GOT3 (cell line): ENCODE measurements at places on chromosomes 3 and 15.
A peak's percentile ranks its signal among the peaks of the same experiment; 100 is the strongest.

DNA sequence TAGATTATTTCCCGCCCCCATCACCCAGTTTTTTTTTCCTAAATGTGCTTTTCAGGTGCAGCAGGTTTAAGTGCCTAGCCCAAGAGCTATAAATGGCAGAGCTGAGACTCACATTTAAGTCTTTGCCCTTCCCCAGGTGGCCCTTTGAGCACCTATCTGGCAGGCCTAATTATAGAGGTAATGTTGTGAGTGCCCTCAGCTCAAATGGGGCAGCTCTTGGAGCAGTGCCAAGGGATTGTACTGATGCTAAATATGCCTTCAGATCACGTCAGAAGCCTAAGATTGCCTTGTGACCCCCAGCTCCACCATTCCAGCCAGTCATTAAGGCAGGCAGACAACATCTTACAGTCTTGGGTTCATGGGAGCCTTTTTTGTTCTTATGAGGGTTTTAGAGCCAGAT is 159.5 kb downstream of the RPLP1 start:
- DNase-seq = no peak

DNA sequence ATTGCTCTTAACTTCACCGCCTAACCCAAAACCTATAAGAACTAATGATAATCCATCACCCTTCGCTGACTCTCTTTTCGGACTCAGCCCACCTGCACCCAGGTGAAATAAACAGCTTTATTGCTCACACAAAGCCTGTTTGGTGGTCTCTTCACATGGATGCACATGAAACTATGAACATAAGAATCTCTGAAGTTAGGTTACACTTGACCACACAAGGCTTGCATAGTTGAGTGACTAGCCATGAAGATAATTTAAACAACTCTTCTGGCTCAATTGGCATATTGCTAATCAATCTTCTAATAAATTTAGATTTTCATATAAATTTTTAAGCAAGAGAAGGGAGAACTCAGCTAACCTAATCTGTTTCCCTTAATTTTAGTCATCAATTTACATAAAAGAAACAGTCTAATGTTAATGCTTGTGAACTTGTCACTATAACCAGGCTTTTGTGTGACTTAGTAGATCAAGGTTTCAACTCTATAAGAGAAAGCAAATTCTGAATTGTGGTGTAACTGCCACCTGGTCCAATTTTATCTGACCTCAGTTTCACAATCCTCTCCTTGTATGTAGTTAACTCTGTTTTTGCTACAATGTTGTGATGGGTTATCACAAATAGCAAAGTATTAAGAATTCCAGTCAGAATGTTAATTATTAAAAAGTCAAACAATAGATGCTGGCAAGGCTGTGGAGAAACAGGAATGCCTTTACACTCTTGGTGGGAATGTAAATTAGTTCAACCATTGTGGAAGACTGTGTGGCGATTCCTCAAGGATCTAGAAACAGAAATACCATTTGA is 82.0 kb downstream of the HHLA2 start:
- no peak for DNase-seq

DNA sequence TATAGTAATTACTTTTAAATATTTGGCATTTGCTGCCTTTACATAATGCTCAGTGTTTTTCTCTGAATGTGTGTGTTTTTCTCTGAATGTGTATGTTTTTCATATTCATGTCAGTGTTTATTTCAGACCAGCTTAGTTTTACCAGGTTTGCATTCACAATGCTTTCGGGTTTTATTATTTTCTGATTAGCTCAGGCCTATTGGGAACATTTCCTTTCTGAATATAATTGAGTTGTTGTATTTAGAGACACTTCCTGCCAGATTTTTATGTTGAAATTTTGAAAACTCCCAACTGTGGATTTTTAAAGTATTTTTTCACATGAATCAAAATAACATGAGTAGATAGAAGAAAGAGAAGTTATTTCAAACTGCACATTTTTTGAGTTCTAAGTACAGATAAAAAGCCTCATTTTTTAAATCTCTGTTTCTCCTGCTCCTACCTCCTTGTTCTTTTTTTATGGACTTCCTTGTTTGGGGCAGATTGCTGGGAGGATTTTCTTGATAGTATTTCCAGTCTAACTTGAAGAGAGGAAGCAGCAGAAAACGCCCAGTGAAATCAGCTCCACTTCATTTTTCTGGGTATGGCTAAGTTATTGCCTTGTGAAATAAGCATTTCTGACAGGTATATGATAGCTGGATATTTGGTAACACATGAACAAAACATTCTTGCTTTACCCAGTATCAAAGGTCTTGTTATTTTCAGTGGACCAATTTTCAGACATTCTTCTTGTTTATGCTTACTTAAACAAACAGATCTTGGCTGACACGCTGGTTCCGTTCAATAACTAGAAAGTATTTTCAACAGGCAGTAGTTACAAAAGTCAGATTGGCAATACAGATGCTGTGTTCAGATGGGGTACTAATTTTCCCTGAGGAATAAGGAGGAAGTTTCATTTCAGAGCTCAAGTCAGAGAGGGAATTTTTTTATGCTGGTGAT is 70.7 kb downstream of the RIOX2 start:
- DNase-seq = no peak

GRCh38 chr3:184154885-184155643 is at the start of gene DVL3:
Gene DVL3, plus strand, starts transcription at chr3:184155377. Its CDS starts 259 bp downstream, at chr3:184155636.
- peak; percentile 64 for DNase-seq

GRCh38 chr3:140756240-140757016 is 78.6 kb downstream of the TRIM42 start:
- DNase-seq = no peak

DNA sequence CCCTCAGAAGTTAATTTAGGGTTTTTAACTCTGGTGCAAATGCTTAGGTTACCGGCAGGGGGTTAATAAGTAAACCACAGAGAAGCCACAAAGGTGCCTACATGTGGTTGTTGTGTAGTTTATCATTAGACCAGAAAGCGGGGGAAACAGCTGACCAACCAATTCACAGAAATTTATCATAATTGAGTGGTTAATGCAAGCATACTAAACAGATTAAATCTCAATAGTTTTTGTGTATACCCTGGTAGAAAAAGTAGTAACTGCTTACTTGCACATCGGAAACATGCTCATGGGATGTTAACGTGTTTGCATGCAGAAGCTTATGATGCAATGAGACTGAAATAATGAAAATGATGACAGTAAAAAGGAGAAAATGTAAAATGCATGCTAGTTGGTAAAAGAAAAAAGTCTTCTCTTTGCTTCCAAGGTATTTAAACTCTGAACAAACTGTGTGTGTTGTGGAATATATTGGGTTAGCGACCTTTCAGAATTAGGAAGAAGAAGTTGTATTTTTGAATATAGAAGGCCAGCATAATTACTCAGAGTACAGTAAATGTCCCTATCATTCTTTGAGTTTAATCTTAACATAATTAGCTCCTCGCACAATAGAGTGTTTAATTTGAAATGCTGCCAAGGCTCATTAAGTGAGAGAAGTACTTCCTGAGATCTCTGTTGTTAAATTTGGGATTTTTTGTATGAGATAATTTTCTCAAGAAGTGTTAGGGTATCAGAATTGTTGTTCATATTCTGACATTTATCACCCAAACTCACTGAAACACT is 316.2 kb downstream of the PTPRG start:
- no peak for DNase-seq

- no peak for DNase-seq
Measured at GRCh38 chr3:111956995-111957734, 21.7 kb upstream of the ABHD10 start.

DNA sequence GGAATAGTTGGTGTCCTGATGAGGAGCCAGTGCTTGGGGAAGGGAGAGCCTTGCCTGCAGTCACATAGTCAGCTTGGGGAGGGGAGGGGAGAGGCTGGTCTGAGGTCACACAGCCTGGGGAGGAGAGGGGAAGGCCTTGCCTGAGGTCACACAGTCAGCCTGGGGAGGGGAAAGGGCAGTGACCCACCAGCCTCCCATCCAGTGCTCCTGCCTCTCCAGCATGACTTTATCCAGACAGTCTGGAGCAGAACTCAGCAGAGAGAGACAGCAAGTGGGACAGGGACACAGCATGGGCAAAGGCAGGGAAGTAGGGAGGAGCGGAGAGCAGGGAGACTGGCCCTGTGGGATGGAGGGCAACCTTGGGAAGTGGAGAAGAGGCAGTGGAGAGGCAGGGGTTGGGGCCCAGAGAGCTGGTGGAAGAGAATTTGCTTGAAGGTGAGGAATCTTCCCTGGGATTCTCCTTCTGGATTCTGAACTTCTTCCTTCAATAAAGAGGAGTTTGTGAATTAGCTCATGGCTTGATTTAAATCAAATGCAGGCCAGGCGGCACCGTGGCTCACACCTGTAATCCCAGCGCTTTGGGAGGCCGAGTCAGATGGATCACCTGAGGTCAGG is 64.5 kb downstream of the CORO2B start:
- DNase-seq = no peak

- no peak for DNase-seq
Measured at GRCh38 chr3:176032043-176032442, 1165.2 kb downstream of the TBL1XR1 start.

DNA sequence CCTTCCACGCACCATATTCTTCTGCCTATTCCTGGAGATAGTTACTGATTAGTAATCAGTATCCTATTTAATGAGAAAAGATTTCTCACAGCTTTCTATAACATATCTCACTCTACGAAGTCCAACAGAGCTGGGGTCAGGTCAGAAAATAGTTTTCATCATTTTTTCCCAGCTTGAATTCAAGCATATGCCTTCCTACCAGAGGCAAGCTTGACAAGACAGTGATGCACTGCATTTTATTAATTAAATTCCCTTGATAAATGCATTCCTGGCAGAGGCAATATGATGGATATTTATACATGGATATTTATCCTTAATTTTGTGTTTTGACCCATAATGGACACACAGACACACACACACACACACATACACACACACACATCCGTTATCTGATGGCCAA is 961.4 kb downstream of the EPHA3 start:
- DNase-seq = no peak

DNA sequence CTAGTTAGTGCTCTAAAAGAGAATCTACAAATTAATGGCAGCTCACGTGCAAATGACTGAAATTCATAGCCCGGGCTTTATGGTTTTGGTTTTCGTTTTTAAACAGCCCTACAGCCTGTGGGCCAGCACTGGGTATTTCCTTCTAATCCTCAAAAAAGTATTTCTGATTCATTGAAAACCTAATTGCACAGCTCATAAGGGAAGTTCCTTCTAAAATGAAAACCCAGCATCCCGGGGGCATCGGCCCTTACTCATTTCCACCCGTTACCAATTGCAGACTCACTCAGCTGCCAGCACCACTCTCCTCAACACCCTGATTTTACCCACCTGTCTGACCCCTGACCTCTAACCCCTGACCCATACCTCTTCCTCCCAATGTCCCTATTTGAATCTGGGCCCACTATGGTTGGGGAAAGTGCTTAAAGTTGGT is 59.5 kb upstream of the ZNF148 start:
- DNase-seq = no peak

DNA sequence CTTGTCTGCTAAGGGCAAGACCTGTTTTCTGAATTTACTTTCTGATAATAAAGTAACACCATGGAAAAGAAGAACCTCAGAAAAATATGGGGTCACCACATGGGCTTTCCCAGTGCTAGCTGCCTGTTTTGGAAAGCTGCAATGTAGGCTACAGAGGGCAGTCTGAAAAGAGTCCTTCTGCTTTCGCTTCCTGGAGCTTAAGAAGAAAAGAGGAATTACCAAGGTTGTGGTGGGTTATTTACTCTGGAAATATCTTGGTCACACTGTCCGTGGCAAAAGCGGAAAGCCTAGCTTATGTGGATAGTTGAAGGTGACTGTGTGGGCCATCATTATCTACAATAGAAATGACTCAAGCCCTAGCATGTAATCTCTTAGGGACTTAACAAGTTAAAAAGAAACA is 31.7 kb upstream of the IP6K2 start:
- DNase-seq = no peak

DNA sequence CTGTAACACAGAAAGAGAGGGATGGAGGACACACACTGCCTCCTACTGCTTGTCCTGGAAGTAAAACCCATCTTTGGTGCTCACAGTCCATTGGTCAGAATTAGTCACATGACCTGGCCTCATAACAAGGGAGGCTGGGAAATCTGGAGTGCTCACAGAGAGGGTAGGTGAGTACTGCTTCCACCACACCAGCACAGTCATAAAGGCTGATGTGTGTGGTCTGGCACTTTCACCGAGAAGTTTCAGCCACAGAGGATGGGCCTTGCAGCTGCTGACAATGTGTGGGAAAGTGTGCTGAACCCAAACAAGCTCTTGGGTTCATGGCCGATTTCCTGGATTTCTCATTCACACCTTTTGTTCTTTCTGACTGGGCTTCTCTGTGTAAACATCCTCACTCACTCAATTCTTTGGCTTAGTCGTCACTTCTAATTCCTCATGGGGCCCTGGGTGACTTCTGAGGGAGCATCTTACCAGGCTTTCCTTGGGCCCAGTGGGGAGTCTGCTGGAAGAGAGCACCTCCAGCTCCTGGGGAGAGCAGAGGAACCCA is 100.7 kb downstream of the ASB7 start:
- DNase-seq = no peak
